T47D (cell line): ENCODE measurements at places on chromosomes 7 and 10.

- no peak for DNase-seq
These were observed 52.3 kb upstream of the MSMB start for GRCh38 chr10:46098386-46098785.

DNA sequence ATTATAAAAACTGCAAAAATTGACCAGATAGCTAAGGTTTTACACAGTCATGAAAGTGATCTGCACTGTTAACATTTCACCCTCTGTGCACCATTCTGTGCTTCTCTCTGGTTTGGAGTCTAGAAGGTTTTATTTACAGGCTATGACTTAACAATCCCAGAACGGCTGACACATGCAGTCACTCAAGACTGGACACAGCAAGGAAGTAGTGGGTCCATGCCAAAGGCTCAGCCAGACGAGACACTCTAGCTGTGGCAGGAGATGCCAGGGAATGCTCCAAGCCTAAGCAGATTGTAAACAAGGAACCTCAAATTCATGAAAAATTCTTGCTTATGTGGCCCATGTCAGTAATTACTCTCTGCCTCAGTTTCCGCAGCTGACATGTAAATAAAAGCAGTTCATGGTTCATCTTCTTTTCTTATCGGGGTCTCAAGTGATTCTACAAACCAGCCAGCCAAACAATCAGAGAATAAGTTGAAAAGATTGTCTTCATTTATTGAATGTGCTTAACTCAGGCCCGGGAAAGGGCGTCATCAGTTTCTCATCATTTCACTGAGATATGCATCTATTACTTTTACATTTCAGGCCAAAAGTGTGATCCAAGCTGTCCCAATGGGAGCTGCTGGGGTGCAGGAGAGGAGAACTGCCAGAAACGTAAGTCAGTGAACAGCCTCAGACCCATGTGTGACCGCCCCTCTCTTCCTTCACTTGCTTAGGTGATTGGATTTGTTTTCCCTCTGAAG is 132.1 kb downstream of the EGFR start:
- DNase-seq: no peak

DNA sequence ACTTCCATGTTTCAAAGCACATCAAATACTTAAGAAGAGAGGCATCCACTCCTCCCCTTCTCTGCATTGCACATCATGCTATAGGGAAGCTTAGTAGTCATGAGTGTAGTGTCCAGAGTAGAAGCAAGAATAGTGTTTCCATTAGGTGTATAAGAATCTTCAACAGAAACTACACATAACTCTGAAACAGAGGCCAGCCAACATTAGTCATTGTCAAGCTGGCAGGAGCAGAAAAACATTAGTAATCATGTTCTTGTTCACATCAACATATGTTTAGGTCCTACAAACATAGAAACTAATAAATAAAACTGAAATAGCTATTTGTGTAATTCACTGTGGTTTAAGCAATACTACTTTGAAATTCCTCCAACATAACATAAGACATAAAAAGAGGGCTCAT is 370.2 kb downstream of the PPP1R3A start:
- no peak for DNase-seq

GRCh38 chr7:117479225-117480054 is at the start of gene CFTR:
CFTR (plus strand) TSS chr7:117480025; CDS start chr7:117480095, 70 bp downstream.
- DNase-seq: no peak

- DNase-seq: no peak
These were observed 46.5 kb upstream of the MSMB start for GRCh38 chr10:46092524-46093081.

DNA sequence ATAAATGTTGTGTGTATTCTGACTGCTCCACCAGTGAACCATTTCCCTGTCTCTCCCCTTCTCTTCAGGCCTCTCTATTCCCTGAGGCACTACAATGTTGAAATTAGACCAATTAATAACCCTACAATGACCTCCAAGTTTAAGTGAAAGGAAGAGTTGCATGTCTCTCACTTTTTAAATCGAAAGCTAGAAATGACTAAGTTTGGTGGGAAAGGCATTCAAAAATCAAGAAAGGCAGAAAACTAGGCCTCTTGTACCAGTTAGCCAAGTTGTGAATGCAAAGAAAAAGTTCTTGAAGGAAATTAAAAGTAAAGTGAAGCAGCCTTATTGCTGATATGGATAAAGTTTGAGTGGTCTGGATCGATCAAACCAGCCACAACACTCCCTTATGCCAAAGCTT is 198.3 kb upstream of the YAE1 start:
- DNase-seq: no peak

DNA sequence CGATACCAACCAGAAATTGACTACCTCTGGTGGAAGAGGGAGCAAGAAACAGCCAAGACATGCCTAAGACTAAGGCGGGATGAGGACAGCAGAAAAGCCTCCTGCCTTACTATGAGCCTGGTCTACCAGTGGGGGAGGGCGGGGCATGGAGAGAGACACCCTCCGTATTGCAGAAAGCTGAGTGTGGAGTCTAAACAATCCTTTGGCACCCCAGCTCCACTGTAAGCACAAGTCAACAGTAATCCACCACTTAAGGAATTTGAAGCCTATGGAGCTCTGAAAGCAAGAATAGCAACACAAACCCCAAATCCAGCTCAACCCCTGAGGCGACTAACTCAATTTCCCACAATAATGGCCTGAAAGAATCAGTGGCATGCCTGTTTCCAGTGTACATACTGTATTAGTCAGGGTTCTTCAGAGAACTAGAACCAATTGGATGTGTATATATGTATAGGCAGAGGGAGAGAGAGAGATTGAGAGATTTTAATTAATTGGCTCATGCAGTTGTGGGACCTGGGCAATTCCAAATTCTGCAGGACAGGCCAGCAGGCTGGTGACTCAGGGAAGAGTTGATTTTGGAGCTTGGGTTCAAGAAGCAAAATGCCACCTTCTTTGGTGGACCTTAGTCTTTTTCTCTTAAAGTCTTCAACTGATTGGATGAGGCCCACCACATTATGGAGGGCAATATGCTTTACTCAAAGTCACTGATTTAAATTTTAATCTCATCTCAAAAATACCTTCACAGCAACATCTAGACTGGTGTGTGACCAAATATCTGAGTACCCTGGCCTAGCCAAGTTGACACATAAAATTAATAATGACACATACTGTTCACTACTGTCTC is 13.5 kb downstream of the PPIF start:
- no peak for DNase-seq

DNA sequence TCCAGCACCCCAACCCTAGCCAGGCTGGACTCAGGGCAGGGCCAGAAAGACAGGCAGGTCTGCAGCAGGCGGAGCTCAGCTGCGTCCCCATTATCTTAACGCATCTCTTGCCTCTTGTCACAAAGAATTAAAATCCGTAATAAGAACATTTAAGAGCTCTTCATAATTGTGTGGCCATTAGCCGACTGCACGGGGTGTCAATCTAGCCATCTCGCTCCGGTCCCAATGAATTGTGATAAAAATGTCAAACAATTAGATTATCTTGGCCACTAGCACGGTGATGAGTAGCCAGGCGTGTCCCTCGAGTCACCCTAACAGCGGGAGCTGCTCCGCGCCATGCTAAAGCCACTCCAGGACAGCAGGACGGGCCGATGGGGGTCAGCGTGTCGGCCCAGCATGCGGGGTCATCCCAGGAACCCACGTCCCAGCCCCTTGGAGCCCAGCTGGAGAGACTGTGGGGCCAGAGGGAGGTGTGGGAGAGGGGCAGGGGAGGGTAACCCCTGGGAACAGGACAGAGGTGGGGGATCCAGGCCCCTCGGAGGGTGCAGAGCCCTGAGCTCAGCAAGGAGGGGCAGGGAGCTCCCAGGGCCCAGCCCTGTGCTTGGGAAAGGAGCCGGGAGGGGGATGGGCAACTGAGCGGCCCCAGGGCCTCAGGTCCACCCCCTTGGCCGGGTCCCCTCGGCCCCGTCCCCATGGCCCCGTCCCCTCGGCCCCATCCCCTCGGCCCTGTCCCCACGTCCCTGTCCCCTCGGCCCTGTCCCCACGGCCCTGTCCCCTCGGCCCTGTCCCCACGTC is 17.7 kb upstream of the NKX6-2 start:
- DNase-seq: no peak
